ENCODE measurements at places on chromosomes 11 and 22.

DNA sequence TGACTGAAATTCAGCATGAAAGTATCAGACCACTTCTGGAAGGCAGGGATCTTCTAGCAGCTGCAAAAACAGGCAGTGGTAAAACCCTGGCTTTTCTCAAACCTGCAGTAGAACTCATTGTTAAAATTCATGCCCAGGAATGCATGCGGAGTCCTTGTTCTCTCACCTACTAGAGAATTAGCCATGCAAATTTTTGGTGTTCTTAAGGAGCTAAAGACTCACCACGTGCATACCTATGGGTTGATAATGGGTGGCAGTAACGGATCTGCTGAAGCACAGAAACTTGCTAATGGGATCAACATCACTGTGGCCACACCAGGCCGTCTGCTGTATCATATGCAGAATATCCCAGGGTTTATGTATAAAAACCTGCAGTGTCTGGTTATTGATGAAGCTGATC, 19.1 kb downstream of the ZBTB44 start:
- DNase-seq = no peak

- DNase-seq = no peak
Measured at GRCh38 chr11:17154409-17155159, 53.2 kb downstream of the PIK3C2A start.

DNA sequence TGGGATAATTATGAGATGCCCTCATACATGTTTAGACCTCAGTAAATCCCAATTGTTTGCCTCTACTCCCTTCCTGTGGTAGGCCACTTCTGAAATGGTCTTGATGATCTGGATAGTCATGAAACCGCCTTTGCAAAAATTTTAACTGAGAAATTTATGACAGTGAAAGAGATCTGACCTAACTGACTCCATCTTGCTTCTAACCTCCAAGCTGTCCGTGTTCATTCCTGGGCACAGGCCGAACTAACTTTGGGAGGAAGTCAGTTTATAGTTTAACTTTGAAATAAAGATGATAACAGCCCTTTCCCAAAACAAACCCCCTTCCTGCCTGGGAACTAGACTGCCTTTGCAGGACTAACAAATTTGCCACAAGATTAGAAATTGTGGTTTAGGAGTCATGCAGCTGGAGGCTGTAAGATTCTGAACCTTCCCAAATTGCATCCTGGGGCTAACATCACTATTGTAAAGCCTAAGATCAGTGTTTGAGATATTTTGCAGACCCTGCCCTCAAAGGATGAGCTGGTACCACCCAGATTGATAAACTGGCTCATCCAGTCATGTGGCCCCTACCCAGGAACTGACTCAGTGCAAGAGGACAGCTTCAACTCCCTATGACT, 19.9 kb upstream of the CTR9 start:
- DNase-seq = no peak

GRCh38 chr11:112042161-112042960, 17.2 kb downstream of the DLAT start:
- no peak for DNase-seq

DNA sequence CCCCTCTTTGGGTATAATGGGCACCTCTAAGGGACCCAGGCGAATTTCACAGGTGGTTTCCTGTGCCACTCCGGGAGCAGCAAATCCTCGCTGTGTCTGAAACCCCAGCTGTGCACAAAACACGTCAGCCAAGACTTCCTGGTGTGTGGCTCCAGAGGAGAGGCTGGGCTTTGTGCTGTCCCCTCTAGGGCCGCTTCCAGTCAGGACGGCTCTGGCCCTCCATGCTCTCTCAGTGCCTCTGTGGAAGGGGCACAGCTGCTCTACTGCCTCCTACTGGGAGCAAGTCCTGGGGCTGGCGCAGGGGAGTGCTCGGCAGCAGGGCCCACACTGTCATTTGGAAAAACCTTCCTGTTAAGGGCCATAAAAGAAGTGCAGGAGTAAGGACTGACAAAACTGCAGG, 23.7 kb upstream of the ARFGAP3 start:
- no peak for DNase-seq

GRCh38 chr22:17085277-17086181, 729 bp downstream of the IL17RA start:
- DNase-seq = no peak

- DNase-seq = no peak
Measured at GRCh38 chr11:86594746-86595145, 77.7 kb downstream of the ME3 start.

GRCh38 chr22:47095395-47096122, 333.1 kb downstream of the TBC1D22A start:
- no peak for DNase-seq

DNA sequence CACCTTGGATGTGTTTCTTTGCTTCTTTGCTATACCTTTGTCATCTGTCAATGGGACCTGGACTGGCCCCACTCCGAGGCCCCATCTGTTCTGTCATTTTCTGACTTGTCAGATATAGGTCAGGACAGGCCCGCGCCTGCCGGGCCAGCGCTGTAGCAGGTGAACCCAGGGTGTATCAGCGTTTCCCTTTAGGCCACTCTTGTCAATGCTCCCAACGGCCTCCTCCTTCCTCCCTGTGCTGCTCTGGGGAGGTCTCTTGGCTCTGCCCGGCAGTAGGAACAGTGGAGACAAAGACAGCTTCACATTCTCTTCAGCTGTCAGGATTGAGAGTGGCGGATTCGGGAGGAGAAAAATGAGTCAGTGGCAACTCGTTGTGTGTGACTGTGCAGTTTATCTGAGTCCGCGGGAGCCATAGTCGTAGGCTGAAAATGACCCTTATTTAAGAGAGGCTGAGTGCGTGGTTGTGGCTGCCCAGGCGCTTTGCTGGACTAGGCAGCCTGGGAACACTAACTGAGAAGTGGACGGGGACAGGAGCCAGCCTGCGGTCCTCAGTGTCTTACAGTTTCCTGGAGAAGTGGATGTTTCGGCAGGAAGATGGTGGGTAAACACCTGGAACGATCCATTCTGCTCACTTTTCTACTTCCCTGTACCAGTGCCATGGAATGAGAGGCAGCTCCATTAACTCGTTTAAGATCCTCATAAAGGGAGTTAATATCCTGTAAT, 102.3 kb downstream of the PRR5L start:
- DNase-seq = no peak

DNA sequence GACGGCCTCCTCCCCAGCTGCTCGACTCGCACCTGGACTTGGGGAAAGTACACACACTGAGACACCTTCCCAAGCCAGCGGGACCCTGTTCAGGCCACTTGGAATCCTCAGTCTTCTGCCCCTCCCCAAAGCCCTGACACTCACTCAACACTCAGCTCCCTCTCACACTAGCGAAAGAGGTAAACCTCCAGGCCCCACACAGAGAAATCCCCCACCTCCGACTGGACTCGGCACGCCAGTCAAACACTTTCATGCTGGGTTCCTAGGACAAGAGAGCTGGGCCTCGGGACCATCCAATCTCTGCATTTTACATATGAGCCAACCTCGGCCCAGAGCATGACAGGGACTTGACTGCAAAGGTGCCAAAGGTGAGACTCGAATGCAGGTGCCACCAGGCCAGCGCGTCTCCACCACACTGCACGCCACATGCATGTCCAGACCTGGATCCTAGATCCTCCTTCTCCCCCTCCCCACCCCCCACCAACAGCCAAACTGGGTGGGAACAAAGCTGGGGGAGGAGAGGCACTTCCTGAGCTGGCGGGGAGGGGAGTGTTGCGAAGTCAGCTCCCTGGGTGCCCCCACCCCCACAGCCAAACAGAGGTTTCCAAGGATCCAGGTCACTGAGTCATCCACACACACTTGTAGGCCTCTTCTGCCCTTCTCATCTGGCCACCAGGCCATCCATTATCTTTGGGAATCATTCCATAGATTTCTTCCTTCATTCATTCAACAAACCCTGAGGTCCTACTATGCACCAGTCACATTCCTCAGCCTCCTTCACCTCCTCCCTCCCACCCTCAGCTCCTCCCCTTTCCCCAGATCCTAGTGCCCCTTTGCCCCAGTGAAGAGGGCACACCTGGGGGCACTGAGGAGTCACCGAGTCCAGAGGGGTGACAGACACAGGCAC, 10.7 kb upstream of the CD5 start:
- no peak for DNase-seq

DNA sequence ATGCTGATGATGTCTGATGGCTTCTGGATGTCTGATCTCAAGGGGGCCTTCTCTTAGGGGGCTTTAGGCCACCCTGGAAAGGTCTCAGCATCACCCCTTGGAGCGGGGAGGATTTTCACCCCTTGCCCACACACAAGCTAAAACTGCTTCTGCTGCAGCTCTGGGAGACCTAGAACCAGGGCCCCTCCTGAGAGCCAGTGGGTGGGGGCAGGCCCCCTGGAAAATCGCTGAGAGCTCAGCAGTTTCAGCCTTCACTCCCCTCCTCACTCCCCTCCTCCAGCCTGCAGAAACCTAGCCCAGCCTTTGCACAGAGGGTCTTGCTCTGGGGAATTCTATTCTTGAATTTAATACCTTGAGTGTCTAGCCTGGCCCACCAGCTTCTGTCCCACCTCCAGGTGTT, 17.2 kb downstream of the CD6 start:
- no peak for DNase-seq

Data from NCI-H1417 (cell line).